NCI-H460 (cell line): ENCODE measurements at places on chromosomes 16 and 17.

- DNase-seq = no peak
Measured at GRCh38 chr16:55389426-55390073, 65.5 kb downstream of the IRX6 start.

DNA sequence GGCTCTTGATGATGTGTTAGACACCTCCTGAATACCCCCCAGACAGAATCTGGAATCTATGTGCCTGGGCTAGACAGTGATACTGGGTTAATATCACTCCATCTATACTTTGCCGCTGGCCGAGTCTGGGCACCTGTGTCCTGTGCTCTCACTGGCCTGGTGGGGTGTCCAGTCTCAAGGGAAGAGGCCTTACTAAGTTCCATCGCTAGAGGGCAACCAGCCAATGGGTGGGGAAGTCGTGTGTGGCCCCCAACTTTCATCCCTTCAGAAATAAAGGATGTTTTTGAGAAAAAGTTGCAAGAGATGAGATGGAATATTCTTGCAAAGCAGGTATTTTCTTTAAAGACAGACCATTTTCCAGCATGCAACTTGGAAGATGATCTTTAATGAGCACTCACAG lies 1.6 kb upstream of the GLP2R start:
- DNase-seq = no peak

DNA sequence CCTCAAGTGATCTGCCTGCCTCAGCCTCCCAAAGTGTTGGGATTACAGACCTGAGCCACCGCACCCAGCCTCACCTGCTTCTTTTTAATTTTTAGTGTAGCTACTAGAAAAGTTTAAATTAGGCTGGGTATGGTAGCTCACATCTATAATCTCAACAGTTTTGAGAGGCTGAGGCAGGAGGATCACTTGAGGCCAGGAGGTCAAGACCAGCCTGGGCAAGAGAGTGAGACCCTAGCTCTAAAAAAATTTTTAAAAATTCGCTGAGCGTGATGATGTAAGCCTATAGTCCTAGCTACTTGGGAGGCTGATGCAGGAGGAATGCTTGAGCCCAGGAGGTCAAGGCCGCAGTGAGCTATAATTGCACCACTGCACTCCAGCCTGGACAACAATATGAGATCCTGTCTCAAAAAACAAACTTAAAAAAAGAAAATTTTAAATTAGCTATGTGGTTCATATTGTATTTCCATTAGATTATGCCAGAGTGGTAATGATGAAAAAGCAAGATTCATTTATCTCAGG lies 34.9 kb downstream of the TXNDC11 start:
- DNase-seq = no peak

DNA sequence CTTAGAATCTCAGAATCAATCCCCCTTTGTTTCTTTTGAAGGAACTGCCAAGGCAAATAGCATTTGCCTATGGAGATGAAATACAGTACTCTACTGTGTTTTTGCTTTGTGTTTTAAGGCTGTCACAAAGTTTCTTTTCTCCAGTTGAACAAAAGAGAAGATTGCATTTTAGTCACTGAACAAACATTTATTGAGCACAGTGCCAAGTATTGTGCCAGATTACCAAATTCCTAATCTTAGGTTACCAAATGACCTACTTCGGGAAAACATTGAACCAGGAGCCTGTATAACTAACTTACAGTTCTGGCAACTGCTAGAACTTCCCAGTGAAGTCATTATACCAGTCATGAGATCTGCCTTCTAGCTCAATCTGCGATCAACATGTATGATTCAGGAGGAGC lies 3.0 kb upstream of the UBB start:
- DNase-seq = peak; percentile 35

DNA sequence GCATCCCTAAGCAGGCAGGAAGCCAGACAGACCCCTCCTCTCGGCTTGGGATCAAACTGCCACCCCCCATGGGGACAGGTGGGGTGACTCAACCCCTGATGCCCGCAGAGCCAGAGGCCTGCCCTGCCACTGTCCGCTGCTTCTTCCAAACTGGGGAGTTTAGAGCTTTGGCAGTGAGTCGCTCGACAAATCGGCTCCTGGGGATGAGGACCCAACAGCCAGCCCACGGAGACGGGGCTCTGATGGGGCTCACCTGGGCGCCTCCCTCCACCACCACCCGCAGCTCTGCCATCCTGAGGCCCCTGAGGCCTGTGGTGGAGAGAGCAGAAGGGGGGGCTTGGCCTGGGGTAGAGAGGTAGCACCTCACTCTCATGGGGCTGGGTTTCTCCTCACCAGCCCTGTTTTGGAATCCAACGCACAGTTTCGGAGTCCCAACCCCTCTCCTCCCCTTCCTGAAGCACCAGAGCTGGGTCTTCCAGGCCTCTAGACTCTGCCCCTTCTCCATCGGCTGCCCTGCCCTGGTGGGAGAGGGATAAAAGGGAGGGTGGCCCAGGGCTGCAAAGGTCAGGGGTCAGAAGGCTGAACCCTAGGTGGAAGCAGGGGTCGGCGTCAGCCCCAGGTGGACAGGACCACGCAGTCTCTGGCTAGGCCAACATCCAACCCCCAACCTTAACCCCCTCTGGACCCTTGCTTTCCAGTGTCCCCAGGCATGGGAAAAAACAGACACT lies 5.8 kb downstream of the PRSS22 start:
- no peak for DNase-seq

DNA sequence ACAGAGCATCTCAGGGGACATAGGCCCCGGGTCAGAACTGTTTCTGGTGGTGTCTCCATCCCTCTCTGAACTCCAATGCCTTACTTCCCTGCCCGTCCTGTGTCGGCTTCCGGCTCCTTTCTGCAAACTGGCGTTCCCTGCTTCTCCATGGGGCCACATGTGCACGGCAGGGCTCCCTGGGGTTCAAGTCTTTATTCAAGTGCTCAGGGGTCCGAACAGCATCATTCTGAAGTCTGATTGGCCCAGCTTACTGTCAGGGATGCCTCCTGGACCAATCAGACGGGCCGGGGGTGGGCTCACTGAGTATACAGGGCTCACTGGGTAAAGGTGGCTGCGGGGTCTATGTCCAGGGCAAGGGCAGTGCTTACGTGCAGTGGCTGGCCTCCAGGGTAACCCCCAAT lies 17.1 kb downstream of the C16orf82 start:
- DNase-seq = no peak

GRCh38 chr16:14280541-14280940 lies 209.4 kb downstream of the MRTFB start:
- DNase-seq = no peak
